ENCODE measurements at places on chromosomes 2 and 18.
A peak's percentile ranks its signal among the peaks of the same experiment; 100 is the strongest.

- no peak for DNase-seq
Observed at GRCh38 chr18:14922965-14923565, 175.1 kb downstream of the ANKRD30B start.

- no peak for DNase-seq
Observed at GRCh38 chr2:162261032-162261945, 18.0 kb upstream of the FAP start.

DNA sequence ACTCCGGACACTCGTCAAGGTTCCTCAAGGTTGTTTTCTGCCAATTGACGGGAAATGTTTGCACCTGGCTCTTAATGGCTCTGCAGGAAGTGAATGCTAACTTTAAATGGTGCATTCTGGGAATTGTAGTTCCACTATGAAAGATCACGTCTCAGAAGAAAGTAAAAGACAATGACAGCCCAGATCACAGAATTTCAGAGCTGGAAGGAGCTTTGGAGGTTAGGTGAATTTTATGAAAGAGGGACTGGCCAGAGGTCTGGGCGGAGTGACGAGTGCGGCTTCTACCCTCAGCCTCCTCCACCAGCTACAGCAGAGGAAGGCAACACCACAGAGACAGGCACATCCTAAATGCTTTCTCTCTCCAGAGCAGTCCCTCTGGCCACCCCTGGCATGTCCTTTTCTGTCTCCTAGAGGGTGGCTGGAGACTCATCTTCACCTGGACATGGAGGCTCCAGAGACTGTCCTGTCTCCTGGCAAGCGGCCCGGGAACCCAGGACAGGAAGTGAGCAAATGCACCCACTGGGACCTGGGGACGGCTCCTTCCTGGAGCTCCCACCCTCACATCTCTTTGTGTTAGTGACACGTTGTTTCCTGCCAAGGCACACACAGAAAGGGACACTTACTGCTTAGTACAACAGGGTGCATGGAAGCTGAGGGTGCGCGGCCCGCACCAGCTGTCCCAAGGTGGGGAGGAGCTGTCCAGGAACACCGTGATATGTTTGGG lies 19.4 kb downstream of the THAP4 start:
- peak; percentile 52 for DNase-seq

GRCh38 chr2:70240599-70240998 lies 7.8 kb downstream of the TIA1 start:
- no peak for DNase-seq

DNA sequence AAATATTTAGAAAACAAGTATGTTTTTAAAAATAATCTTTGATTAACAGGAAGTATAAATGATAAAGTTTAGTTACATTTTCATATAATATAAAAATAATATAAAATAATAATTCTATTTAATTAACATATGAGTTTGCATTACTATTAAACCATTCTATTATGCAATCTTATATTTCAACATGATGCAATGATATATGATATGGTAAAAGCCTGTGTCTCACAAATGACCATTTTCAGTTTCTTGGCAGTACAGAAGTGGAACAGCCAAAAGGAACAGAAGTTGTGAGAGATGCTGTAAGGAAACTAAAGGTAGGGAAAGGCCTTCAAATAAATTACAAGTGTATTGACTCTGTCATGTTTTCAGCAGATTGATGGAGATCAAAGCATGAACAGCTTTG lies 230.8 kb downstream of the GULP1 start:
- DNase-seq, result no peak

DNA sequence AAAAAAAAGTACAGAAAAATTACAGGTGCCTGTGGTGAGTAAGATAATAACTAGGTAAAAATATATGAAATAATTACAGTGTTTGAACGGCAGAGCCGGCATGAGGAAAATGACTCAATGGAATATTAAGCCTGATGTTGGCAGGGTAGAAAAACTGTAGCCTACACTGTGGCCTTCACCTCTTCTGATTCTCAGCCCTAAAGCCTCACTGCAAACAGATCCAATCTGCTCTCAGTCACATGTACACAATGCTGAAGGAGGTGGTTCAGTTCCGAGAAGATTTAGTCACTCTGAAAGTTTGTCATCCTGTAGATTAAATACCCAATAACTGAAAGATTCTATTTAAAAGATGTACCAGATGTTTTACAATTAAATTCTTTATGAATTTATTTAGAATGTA lies 66.9 kb upstream of the MAP3K20 start:
- DNase-seq, result no peak

DNA sequence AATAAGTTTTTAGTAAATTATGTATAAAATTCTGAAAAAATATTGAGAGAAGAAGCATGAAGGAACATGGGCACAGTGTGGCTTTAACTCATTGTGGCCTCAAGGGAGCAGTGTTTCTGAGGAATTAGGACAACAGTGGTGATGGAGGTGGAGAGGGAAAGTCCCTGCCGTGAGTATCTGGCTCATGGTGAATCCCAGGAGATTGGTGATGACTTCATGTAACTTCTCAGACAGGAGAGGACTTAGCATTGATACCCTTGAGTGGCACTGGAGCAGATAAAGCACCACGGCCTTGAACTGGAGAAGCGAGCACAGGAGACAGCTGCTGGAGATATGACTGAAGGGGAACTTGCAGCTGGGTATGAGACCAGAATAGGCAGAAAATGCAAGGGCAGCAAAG lies 35.0 kb upstream of the LRP1B start:
- no peak for DNase-seq

GRCh38 chr2:95329891-95330793 lies 33.0 kb downstream of the KCNIP3 start:
- no peak for DNase-seq

DNA sequence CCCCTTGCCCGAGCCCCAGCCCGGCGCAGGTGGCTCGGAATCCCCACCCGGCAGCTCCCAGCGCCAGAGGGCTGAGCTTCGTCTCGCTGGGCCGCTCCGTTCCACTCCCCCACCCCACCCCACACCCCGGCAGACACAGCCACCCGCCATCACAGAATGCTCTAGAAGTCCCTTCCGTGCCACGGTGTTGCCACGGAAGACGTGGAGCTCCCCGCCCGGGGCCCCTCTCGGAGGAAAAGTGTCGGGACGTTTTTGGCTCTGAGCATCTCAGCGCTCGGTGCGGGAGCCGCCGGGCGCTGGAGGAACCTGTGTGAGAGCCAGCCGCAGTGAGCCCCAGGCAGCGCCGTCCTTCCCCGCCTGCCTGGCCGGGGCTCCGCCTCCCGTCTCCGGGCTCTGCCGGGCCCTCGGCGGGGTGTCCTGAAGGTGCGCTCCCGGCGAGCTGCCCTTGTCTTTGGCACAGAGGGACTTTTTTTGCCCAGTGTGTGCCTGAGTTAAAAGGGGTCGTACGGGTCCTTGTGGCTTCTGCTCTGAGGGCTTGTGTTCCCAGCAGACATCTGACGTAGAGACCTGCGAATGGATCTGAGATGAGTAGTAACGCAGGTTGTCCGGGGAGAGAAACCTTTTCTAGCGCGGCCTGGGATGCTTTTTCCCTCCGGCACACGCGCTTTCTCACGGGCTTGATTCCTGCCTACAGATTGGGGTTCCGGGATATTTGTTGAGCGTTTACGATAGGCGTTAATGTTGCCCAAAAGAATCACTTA lies 1.8 kb downstream of the ZCCHC2 start:
- peak; percentile 56 for DNase-seq

DNA sequence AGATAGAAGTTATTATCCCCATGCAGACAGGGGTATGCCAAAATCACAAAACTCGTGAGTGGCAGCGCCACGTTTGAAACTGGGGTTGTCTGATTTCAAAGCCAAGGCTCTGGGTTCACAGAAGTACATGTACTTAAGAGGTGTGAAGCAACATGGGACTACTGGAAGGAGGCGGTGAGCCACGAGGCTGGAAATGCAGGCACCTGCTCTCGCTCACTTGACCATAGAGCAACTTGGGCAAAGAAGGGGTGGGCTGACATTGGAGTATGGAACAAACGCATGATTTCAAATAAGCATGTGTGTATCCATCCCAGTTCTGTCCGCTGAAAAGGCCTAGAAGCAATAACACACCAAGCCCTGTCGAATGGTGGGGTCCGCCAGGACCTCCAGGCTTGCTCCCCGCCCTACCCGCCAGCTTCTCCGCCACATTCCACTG lies 593 bp upstream of the ACTR2 start:
- no peak for DNase-seq
